Prostate gland (tissue), 2 donors: ENCODE measurements at places on chromosomes 5 and 9.

GRCh38 chr5:121988488-121988887 lies 26.7 kb downstream of the SRFBP1 start:
- no peak for DNase-seq

- DNase-seq: no peak
Observed at GRCh38 chr5:111463311-111463710, 49.0 kb downstream of the STARD4 start.

DNA sequence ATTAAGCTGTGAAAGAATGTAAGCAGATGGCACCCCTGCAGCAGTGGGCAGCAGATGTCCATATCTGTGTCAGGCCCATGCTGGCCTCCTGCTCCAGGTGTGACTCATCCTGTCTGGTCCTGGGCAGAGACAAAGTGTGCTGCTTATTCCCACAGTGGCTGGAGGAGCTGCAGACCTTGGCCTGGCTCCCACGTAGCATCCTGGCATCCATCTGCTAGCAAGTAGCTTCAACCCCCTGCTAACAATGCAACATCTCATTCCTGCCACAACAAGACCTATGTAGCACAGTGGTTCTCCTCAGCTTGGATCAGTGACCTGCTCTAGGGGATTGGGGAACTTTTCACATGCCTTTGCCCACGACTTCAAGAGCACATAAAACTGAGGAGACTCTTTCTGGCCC lies 126.4 kb upstream of the SLC12A2 start:
- peak; percentile 51 for DNase-seq

DNA sequence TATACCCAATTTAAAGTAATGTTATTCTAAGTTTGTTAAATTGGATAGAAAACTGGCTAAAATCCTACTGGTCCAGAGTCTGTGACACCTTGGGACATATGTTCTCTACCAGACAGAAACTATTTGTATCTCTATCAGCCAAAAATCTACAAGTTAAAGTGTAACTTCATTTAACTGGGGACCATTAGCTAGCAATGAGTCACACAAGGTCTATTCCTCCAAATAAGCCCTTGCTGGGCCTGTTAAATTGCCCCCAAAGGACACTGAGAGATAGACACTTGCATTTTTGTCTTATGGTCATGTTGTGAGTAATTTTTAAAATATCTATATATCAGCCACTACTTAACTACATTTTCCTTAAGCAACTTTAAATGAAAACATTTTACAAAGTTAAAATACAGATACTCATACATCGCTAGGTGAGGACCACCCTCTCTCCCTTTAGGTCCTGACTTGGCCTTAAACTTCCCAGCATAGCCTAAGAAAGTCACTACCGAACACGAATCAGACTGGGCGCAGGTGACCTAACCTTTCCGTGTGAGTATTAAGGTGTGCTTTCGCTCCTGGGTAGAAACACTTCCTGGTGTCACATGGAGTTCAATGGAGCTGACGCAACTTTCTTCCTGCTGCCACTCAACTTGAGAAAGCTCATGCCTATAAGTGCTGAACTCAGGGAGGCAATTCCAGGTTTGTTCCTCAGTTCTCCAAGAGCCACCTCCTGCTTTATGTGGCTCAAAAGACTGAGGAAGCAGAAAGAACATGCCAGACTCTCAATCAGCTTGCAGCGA lies 249.1 kb downstream of the DIRAS2 start:
- no peak for DNase-seq

GRCh38 chr5:31613651-31614050 lies 25.3 kb upstream of the PDZD2 start:
- no peak for DNase-seq

DNA sequence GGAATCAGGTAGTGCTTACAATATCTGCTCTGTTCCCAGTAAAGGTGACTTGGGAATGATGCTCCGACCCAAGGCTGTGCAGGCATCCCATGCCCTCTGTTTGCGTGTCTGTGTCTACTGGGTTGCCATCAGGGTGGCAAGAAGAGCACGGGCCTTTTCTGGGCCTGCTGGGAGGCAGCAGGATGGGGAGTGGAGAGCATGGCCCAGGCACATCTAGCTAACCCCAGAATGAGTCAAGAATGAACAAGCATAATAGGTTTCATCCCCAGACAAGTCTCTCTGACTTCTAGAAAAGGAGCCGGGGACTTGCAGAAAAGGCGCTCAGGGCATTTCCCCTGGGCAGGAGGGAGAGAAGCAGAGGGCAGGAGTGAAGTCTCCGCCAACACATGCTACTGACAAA lies 260.4 kb downstream of the IRX1 start:
- DNase-seq: no peak

- DNase-seq: no peak
Observed at GRCh38 chr5:99379187-99379586, 450.4 kb upstream of the CHD1 start.

DNA sequence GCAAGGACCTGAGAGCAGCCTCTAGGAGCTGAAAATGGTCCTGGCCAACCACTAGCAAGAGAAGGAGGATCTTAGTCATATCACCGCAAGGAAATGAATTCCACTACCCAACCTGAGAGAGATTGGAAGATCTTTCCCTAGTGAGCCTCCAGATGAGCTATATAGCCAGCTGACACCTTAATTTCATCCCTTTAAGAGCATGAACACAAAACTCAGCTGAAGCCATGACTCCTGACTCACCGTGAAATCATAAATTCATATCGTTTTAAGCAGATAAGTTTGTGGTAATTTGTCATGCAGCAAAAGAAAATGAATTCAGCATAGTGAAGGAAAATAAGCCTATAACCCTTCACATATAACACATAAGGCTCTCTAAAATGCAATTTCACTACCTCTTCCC lies 23.5 kb downstream of the MAPKAP1 start:
- no peak for DNase-seq

DNA sequence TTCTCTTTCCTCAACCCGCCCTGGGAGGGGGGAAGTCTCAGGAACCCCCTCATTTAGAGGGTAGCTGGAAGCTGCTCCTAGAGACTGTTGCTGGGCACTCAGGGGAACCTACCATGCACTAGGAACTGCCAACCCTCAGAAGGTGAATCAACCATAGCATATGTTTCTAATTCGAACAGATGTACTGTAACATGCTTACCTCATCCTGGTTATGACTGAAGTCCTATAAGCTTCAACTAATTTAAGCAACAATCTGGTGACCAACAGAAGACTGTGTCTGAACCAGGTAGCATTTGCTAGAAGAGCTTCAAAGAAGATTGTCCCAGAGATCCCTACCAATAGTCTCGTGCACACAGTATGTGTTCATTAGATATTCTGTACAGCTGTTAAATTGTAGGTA lies 5.7 kb upstream of the PRDM6 start:
- DNase-seq: no peak

DNA sequence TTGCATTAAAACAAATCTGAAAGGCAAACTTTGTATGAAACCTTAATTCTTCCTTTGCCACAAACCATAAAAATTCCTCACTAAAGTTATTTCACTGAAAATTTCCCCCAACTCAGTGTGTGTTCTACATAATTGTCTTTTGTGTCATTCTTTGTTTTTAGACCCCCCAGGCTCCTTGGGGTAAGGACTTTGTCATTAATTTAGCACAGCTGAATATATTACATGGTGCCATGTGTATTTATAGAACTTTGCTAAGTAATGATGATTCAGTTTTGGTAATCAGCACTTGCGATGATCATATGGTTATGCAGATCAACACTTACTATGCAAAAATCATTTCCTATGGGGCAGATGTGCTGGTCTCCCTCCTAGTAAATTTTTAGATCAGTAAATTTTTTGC lies 712.1 kb upstream of the MEF2C start:
- DNase-seq: no peak

- no peak for DNase-seq
Observed at GRCh38 chr9:115292584-115293279, 174.8 kb upstream of the TNC start.

- DNase-seq: peak; percentile 85
Observed at GRCh38 chr5:32585446-32586275, at the start of gene SUB1. TSS of gene SUB1 (plus strand) at chr5:32585557. CDS start at chr5:32588513, 2,956 bp downstream.

DNA sequence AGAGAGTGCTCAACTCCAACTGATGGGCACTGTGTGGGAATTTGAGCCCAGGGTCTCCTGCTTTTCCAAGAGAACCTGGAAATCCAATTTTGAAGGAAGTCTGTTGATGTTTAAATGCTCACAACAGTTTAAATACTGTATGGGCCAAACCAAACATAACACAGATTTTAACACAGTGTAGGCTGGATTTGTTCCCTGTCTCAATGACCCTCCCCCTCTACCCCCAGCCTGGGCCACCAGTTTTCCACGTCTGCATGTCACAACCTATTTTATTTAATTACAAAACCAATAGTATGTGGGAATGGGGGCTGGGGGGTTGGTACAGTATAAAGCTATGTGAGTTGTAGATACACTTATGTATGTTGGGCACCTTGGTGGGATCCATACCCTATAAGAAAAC lies 11.7 kb downstream of the PALM2AKAP2 start:
- DNase-seq: no peak

DNA sequence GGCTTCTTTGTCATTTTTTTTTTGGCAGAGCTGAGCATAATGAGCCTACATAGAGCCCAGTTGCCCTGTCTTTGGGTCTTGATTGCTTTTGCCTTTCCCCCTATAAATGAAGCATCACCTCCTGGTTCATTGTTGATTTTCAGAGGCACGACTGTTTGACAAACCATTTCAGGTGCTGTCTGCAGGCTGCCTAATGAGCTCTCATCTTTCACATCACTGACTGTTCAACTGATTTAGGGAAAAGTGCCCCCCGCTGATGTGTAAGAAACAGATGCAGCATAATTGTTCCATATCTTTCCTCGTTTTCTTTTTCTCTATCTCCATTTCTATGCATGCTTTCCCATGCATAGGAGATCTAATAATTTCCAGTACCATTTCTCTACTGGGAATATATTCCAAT lies 338.6 kb downstream of the TMEM38B start:
- no peak for DNase-seq
